ENCODE measurements at places on chromosomes 7 and 10. TPM values are rescaled to one million over a fixed set of nuclear protein-coding genes. Genes with fewer than 3 reads are reported as not detected.

Gene ATRNL1
- 0.44 TPM for total RNA-seq

Gene BTBD16
- total RNA-seq: not detected

Gene GFRA1
- total RNA-seq: 0.37 TPM

Gene ATAD1
- 25.2 TPM for total RNA-seq

Gene CNPY1
- total RNA-seq: not detected

Gene EBF3
- total RNA-seq: 0.24 TPM

Gene TRUB1
- 40.1 TPM for total RNA-seq

Gene LHPP
- 17.3 TPM for total RNA-seq

Gene LIPN
- not detected for total RNA-seq

Gene OR2A42
- total RNA-seq: not detected

Gene SLC13A1
- not detected for total RNA-seq

Gene GHRHR
- not detected for total RNA-seq

Gene AKR1E2
- total RNA-seq: 3.1 TPM

Gene PRPS1L1
- not detected for total RNA-seq

Gene PIP
- not detected for total RNA-seq

Gene ACSM6
- total RNA-seq: not detected

Gene IGF2BP3
- 69.7 TPM for total RNA-seq

Gene PRPF18
- 32.5 TPM for total RNA-seq

Gene LBX1
- 17.5 TPM for total RNA-seq

Gene CPXM2
- not detected for total RNA-seq

Gene TMEM184A
- total RNA-seq: 0.49 TPM

Gene GPR158
- not detected for total RNA-seq

Gene WDR86
- total RNA-seq: 10.2 TPM

Gene PRKAR1B
- total RNA-seq: 73.7 TPM

Gene THSD7A
- not detected for total RNA-seq

Gene CDNF
- 0.49 TPM for total RNA-seq

Gene UNCX
- total RNA-seq: 0.10 TPM

Gene TBATA
- not detected for total RNA-seq

Gene CHCHD2
- 762 TPM for total RNA-seq

Gene CEP55
- total RNA-seq: 52.9 TPM

Gene RBP3
- total RNA-seq: not detected

Gene STAG3
- total RNA-seq: 3.3 TPM

Gene CAMK1D
- total RNA-seq: not detected

Gene SPAM1
- total RNA-seq: not detected

Gene MTG1
- 60.7 TPM for total RNA-seq

Gene SFTPA1
- total RNA-seq: not detected

Gene CLDN4
- 2.8 TPM for total RNA-seq

Gene FUOM
- 103 TPM for total RNA-seq

Gene OPN1SW
- not detected for total RNA-seq

Gene HEPACAM2
- total RNA-seq: not detected

Gene EN2
- total RNA-seq: not detected

All from G401 (cell line).